ENCODE measurements at places on chromosomes 2 and 18.

DNA sequence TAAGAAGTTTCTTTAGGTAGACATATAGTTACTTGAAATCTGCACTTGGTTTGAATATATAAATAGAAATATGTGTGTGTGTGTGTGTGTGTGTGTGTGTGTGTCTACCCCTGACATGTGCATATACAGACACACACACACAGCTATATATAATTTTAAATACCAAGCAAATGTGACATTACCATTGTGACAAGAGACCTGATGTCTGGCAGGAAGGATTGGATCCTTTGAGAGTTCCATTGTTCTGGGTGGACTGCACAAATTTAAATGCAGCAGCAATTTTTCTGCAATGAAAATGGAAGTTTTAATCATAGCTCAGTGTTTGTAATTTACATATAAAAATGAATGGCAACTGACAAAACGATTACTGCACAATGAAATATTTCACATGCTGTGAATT is 87.8 kb upstream of the CCDC195 start:
- no peak for DNase-seq

GRCh38 chr18:9421901-9422327 is 53.4 kb upstream of the RALBP1 start:
- DNase-seq: no peak

DNA sequence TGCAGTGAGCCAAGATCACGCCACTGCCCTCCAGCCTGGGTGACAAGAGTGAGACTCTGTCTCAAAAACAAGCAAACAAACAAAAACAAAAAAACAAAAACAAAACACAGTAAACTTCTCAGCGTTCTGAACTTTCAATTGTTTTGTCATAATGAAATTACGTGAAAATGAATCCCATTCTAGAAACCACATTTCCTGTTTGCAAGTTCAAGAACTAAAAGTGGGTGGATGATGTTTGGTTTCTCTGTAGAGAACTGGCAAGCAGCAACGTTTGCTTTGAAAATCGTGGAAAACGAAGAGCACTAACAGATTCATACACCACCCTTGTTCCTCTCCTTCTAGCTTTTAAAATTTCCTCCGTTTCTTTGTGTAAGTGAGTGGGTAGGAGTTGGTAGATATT is 226.1 kb upstream of the LYPD1 start:
- DNase-seq: no peak

GRCh38 chr2:20490300-20491181 is 43.7 kb downstream of the RHOB start:
- no peak for DNase-seq

GRCh38 chr2:42101206-42102023 is 53.6 kb downstream of the PKDCC start:
- DNase-seq: peak; percentile 65

DNA sequence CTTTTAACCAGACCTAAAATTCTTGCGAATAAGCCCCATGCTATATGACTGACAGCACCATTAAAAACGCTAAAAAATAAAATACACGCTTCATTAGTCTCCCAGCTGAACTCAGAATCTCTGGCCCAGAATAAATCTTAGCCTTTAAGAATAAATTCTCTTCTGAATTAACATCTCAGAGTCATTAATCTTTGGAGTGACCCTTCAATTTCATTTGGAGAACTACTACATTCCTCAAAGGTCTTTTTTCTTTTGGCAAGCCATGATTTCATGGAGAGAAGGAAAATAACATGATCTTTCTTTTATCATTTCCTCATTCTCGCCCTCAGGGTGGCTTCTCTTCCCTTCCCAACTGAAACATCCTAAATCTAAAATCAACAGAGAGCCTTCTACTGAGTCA is 259.0 kb downstream of the AFF3 start:
- DNase-seq: no peak

DNA sequence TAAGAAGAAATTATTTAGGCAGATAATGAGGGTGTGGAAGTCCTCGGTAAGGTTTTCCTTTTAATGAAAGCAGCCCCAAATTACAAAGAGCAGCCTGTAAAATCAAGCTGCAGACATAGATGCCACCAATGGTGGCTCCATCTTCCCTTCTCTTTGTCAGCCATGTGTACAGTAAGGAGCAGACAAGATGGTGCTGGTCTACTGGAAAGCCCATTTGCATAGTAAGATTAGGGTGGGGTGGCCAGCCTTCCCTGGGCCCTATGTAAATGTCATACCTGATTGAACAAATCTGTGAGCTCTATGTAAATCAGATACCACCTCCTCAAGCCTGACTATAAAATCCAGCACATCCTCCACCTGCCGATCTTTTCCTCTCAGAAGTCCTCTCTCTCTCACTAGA is 154.4 kb upstream of the SERTAD2 start:
- DNase-seq: no peak

DNA sequence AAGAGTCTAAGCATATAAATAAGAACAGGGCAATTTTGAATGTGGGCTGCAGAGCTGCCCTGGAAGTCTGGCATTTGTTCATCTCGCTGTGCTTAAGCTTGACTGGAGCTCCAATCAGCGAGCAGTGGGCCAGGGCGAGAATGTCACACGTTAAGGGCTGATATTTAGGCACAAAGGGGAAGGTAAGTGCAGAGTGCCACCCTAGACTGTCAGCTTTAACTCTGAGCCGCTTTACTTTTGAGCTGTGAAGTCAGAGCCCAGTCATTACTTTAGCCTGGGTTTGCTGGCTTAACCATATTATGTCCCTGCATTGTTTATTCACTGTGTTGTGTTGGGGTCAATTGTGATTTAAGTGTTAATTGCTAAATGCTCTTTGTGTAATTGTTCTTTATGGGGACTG is 236.1 kb upstream of the SIX3 start:
- no peak for DNase-seq

GRCh38 chr2:176122683-176123410 is at the start of gene HOXD9:
Gene HOXD9 (plus strand): TSS chr2:176122719. CDS start chr2:176122769, 50 bp downstream.
- DNase-seq: peak; percentile 67

GRCh38 chr2:61951881-61952280 is 46.4 kb downstream of the COMMD1 start:
- no peak for DNase-seq

GRCh38 chr2:71811726-71812125 is 335.9 kb downstream of the CYP26B1 start:
- DNase-seq: peak; percentile 7

- no peak for DNase-seq
Observed at GRCh38 chr2:132824716-132825115, 154.7 kb upstream of the LYPD1 start.

GRCh38 chr2:237546040-237546875 is 20.1 kb upstream of the PRLH start:
- no peak for DNase-seq

- DNase-seq: no peak
Observed at GRCh38 chr2:151718247-151718646, 16.0 kb downstream of the NEB start.

GRCh38 chr2:183866666-183867065 is 731.7 kb upstream of the ZNF804A start:
- no peak for DNase-seq

DNA sequence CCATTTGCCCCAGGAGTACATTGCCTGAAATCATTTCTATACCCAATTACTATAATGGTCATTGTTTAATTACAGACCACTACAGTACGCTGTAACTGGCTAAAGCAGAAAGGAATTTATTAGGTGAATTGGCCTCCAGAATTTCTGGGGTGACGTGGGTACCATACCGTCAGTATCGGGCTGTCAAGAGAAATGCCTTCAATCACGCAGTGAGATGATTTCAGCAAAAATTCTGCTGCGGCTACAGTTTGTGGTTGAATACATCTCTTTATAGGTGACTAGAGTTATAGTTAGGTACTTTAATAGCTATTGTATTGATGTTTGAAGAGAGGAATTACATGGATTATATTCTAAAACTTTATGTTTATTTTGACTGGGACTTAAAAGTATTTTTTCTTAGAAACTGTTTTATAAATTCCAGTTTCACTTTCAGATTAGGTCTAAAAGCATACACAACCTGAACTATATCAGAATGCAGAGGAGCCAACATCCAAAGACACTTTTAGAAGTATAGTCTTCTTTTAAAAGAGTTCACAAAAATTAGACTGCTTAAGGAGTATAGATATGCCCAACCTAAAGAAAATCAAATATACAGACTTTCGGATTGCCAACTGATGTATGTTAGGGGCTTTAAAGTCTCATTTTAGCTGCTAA is 128.4 kb downstream of the TTC27 start:
- no peak for DNase-seq

DNA sequence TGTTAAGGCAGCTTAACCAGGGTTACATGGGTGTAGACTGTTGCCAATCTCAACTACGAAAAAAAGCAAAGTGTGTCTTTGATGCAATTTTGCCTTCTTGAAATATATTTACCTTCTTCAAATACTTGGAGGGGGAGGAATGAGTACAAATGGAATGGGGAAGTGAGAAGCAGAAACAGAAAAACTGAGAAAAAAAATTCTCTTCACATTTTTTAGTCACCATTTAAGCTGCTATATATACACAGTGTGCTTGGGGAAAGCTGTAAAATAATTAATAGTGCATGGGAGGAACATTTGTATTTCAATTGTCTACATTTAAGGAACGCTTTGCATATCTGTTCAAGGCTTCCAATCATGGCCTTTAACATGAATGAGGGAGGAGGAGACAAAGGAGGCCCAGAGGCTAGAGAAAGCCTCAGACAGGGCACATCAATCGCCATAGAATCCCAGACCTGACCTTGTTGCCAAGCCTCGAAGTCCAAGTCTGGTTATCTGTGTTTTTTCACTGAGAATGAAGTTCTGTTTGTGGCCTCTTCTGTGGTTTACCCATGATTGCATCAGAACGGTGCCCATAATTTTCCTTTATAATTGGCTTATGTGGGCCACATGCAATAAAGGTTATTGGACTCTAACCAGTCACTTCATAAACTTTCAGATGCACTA is 158.6 kb downstream of the PIK3C3 start:
- no peak for DNase-seq

DNA sequence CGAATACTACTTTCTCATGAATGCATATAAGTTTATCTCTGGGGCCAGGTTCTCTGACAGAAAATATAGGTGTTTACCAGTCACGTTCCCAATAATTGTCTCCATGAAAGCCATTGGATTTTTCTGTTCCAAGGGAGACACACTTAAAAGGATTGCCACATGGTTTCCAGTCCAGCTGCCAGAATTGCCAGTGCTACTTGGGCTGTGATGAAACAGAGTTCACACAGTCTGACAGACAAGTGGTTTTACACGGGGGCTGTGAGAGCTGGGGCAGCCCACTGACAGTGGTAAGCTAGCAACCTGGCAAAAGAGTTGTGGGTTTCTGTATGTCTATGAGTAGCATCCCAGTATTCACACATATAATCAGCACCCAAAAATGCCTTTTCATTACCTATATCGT is 27.7 kb upstream of the ATRAID start:
- DNase-seq: no peak

DNA sequence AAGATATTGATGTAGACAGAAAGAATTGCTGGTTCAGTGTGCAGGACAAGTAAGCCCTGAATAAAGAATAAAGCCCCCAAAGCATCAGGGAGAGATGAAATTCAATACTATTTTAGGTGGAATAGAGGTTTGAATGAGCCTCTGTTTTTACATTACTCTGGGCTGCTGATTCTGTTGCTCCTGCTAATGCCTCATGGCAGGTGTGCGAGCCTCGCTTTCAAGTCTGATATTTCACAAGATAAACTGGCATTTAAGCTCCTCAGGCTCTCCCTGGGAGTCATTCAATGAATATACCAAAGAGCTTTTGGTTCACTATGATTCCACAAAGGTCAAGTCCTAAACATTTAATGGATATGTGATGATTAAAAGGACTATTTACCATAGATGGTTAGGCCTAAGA is 601.0 kb upstream of the SLC39A10 start:
- no peak for DNase-seq

DNA sequence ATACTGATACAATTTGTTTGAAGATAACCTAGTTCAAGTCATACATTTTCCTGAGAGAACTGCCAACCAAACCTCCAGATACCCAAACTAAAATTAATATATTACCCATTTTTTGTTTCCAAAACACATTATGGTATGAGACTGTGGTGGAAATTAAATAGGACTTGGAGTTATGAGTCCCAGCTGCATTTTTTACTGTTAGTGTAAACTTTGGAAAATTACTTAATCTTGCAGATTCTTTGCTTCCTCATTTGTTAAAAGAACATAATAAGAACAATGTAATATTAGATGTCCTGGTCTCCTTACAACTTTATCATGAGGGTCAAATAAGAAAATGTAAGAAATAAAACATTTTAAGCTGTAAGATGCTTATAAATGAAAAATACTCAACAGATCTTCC is 98.2 kb upstream of the TRIB2 start:
- no peak for DNase-seq

DNA sequence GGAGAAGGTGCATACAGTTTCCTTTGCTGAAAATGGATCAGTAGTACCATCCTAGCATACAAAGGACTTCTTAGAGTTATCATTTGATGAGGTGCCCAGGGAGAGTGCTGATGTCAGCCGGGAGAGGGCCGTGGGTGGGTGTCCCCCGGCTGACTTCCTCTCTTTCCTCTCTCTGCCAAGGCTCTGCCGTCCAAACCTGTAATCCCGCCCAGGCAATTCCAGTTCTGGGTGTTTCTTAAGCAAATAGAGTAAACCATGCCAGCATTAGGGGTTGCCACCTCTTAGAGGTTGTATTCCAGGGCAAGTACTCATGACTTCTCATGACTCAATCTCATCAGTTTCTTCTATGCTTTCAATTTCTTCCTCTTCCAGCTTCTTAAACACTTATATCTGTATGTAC is 117.2 kb downstream of the GATA6 start:
- no peak for DNase-seq

DNA sequence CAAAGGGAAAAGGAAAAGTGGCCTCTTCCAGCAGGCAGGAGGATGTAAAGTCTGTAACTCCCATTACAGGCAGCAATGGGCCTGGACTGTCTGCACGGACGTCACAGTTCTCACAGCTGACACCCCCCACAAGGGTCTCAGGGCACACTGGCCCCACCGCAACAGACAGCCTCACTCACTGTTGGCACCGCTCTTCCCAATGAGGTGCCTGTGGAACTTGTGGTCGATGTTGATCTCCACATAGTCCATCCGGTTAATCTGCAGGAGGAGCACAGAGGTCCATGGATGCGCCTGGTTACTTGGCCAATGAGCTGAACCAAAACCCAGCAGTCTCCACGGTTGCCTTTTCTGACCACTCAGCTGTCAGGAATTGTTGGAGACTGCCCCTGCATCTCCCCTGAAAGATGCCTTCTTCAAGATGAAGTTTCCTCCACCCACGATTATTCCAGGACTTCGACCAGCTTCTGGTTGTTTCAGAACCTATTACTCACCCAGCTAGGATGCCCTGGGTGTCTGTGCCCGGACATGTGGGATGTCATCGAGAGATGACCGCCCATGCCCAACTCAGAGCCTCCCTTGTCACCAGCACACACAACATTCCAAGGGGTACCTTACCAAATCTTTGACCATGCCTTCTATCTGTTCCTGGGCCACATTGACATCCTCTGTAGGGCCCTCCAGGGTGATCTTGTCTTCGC is 62.5 kb downstream of the HDLBP start:
- no peak for DNase-seq

DNA sequence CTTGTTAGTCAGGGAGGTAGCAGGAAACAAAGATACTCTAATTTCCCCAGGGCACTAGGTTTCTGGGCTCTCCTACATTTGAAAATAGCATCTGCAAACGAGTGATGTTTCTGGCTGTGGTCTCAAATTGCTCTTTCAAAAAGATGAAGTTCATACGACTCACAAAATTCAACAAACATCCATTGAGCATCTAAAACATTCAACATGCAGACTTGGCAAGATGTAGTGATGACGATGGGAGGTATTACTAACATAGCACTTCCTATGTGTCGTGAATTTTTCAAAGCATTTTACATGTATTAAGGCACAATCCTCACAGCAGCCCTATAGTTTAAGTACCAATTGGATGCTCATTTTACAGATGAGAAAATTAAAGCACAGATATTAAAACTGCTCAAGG is 5.2 kb downstream of the CCBE1 start:
- no peak for DNase-seq

All from H9 (cell line).